ENCODE measurements at places on chromosomes 6 and 20. TPM values are rescaled to one million over a fixed set of nuclear protein-coding genes. Genes with fewer than 3 reads are reported as not detected.

RFX6 gene
- not detected for total RNA-seq

MAK gene
- 0.18 TPM for total RNA-seq

LAMA4 gene
- total RNA-seq, result 155 TPM

DNA sequence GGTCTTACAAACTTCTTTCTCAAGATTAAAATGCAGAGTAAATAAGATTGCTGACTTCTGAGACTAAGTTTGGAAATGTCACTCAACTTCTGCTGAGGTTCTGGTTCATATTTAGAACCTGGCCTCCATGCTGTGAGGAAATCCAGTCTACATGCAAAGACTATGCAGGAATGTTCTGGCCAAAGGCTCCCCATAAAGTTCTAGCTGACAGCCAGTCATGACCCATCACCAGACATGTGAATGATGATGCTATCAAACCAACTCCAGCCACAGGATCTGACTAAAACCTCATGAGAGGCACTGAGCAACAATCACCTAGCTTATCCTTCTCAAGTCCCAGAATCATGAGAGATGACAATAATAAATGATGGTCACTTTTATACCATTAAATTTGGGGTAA lies 935.1 kb upstream of the MAP3K7 start:
- DNase-seq, result no peak

GRCh38 chr6:93624408-93624807 lies 205.0 kb upstream of the EPHA7 start:
- DNase-seq, result peak; percentile 2

- DNase-seq, result no peak
Observed at GRCh38 chr6:122669868-122670267, 59.7 kb downstream of the PKIB start.

- DNase-seq, result no peak
Observed at GRCh38 chr20:47423586-47423985, 67.1 kb upstream of the ZMYND8 start.

GRCh38 chr20:14916360-14916920 lies 579.0 kb upstream of the FLRT3 start:
- no peak for DNase-seq

GRCh38 chr6:6121943-6122342 lies 115.2 kb upstream of the NRN1 start:
- no peak for DNase-seq

GRCh38 chr20:25668446-25668845 lies 28.2 kb downstream of the ZNF337 start:
- peak; percentile 7 for DNase-seq

- no peak for DNase-seq
Observed at GRCh38 chr6:105966481-105966880, 119.7 kb upstream of the PRDM1 start.

- no peak for DNase-seq
Observed at GRCh38 chr6:158999154-158999665, 792 bp downstream of the RSPH3 start.

DNA sequence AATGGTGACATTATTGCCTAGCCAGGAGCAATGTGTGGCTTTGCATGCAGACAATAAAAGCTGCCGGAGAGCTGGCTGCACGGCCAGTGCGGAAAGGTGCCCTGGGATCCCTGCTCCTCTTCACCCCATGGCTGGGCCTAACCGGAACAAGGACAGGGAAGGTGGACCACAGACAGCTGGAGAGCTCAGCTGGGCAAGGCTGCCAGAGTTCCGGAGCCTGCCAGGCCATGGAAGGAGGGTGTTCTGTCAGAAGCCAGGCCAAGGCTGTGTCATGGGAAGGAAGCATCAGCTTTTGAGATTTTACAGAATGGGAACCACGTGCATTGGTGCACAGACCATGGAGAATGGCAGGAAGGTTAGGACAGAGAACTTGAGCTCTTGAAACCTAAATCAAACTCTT lies 25.0 kb downstream of the MAP1LC3A start:
- DNase-seq, result no peak

- DNase-seq, result no peak
Observed at GRCh38 chr6:4901386-4902061, 102.3 kb downstream of the RPP40 start.

DNA sequence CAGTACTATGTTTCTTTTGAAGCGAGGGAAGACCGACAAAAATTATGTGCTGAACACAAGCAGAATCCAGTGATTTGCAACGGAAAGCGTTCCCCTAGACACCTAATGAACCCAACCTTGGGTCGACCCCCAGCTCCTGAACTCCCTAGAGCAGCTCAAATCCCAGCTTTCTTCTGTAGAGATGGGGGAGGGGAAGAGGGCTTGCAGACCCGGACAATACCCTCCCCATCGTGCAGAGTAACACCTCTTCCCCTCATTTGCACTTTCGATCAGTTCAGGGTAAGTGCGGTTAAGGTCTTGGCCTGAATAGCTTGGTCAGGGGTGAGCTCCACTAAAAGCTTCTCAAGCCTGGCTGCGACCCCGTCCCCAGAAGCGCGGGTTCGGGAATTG lies 404 bp downstream of the CEP162 start:
- DNase-seq, result peak; percentile 23

- DNase-seq, result no peak
Observed at GRCh38 chr20:62698231-62698630, 10.4 kb upstream of the NTSR1 start.

DNA sequence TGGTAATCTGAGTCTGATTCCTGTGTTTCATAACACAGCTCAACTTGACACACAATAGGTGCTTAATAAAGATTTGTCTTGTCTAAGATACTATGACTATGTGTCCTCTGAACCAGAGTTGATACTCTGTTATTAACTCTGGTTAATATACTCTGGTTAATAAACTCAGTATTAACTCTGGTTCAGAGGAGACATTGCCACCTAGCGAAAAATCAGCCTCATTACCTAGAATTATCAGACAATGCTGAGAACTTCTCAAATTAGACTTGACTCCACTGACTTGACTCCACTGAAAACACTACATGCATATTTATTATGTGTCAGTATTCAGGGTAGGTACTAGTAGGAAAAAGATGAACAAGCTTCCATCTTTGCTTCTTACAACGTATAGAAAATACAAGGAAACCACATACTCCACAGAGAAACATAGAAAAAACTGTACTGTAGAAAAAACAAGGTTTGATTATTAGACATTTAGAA lies 73.9 kb downstream of the AHI1 start:
- peak; percentile 64 for DNase-seq
